DMS 273 treated with DMSO at 0.1 percent for 48 hours (cell line): ENCODE measurements at places on chromosomes 6 and 20.

DNA sequence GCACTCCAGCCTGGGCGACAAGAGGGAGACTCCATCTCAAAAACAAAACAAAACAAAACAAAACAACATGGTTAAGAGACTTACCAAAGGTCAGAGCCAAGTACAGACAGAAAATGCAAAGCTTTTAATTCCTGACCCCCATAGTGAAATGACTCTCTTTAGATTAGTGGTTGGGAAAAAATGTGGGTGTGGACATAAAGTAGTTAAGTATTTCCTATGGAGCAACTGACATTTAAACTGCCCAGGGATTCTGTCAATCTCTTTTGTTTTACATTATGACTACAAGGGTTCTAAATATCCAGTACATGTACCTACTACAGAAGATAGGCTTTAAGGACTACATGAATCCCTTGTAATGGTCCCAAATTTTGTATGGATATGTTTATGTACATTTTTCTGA is 75.1 kb downstream of the IRAK1BP1 start:
- DNase-seq: no peak

GRCh38 chr6:5442916-5443315 is 181.6 kb downstream of the FARS2 start:
- DNase-seq: no peak

DNA sequence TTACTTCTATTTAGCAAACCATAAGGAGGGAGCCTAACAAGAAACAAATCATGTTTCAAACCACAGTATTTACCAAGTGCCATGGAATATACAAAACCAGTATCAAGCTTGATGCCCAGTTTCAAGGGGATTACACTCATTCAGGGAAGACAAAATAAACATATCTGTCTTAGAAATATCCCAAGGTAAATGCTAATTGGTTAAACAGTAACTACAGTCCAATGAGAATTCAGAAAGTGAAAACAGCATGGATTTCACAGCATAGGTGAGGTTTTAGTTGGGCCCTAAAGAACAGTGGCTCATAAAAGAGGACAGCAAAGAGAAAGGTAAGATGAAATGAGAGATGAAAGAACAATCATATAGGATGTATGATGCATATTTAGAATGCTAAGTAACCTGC is 110.3 kb downstream of the CHD6 start:
- no peak for DNase-seq

DNA sequence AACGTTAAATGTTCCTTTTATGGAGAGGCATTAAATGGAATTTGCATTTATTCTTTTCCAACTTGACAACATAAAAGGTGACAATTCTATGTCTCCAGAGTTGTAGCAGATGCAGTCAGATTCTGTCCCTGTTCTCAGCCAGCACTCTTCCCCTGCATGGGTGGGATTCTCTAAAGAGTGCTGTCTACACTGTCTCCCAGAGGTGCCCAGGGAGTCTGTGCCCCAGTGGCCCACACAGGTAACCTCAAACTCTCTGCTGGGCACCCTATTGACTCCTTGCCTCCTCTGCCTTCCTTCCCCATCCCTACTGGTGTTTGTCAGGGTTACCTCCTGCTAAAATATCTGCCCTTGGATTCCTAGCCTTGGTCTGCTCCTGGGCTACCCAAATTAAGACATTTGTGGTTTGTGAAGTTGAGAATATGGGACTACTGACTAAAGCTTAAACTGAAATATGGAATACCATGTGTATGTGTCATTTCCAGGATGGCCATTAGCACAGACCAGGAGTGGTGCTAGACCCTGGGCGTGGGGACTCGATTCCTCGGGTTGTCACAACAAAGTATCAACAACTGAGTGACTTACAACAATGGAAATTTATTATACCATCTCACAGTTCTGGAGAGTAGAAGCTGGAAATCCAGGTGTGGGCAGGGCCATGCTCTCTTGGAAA is 284.7 kb downstream of the CDH26 start:
- DNase-seq: no peak

GRCh38 chr6:34381081-34381480 is 11.4 kb downstream of the NUDT3 start:
- DNase-seq: no peak

- no peak for DNase-seq
These were observed 2.1 kb upstream of the ZBTB12 start for GRCh38 chr6:31903957-31904356.

GRCh38 chr20:14234666-14235295 is 102.6 kb downstream of the FLRT3 start:
- no peak for DNase-seq

GRCh38 chr6:131937226-131937625 is 13.9 kb downstream of the CCN2 start:
- no peak for DNase-seq

DNA sequence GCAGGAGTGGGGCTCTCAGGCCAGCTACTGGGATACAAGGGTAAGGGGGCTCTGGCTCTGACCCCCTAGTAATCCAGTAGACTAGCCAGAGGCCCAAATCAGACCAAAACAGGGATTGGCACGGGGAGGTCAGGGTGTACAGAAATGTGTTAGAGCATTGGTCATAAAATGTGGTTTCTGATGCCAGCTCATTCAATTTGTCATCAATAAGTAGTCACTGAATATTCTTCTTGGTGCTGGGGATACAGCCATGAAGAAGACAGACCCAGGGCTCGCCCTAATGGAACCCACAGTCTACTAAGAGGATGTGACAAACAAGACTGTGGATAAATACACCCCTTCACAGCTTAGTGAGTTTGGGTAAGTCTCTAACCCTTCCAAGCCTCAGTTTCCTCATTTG is 11.1 kb downstream of the MAP1LC3A start:
- no peak for DNase-seq

GRCh38 chr6:73731285-73731684 is 35.3 kb downstream of the CD109 start:
- DNase-seq: no peak

DNA sequence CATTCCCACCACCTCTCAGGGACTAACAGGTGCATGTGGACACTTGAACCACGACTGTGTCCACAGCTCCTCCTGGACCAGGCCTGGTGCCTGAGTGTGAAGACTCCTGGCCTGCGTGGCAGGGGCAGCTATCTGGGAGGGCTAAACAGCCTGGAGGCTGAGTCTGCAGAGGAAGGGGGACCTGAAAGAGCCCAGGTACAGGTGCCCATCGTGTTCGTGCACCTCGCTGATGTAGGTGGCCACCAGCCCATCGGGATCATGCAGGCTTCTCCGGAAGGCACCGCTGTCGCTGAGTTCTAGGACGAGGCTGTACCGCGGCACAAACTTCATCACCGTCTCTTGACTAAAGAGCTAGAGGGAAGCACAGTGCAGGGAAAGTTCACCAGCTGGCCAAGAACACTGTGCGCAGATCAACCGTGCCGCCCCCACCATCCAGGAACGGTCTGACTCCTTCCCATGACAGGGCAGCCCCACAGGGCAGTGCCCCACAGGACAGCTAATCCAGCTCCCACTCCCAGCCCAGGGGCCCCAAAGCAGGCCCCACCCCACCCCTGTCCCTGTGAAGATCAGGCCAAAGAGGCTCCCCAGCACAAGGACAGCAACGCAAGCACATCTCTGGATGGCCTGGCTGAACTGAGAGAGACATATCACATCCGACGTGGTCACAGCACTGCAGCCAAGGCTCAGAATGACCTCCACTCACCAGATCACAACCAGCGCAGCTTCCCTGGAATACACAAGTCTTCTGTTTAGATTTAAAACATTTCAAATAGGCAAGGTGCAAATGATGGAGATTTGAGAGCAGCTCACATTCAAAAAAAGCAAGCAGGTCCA is 14.8 kb downstream of the CST7 start:
- no peak for DNase-seq

DNA sequence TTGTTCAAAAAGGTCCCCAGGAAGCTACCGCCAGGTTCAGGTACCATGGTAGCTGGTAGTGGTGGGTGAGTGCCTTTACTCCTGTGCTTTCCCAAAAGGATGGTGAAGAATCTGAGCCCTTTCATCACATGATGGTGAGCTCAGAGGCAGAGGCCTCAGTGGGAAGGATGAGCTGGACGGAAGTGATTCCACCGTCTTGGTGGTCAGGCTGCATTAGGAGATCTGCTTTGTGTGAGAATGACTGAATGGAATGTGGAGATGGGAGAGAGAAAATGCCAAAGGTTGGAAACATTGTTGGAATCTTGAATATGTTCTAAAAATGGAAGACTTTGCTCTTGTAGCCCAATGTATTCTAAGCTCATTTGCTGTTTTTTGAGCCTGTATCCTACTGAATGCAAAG is 108.1 kb upstream of the SCP2D1 start:
- DNase-seq: no peak

GRCh38 chr6:94269256-94269655 is 849.9 kb upstream of the EPHA7 start:
- no peak for DNase-seq

DNA sequence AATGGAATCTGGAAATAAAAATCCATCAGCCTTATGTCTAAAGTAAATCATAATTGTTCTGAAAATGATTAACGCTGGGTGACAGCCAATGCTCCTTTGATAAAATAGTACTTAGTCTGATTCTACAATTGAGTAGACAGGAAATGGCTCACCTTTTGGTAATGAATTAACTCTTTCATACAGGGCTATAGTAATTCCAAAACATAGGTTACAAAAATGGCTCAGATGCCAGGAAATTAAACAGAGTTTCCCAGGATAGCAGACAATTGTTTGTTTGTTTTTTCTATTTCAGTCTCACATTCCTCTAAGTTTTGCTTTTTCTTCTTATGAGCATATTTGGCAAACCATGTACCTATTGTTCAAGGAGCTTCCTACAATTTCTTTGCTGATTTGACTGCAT is 257.2 kb upstream of the EPHA7 start:
- no peak for DNase-seq

- DNase-seq: no peak
These were observed 5.5 kb downstream of the ZNF334 start for GRCh38 chr20:46507760-46508407.

DNA sequence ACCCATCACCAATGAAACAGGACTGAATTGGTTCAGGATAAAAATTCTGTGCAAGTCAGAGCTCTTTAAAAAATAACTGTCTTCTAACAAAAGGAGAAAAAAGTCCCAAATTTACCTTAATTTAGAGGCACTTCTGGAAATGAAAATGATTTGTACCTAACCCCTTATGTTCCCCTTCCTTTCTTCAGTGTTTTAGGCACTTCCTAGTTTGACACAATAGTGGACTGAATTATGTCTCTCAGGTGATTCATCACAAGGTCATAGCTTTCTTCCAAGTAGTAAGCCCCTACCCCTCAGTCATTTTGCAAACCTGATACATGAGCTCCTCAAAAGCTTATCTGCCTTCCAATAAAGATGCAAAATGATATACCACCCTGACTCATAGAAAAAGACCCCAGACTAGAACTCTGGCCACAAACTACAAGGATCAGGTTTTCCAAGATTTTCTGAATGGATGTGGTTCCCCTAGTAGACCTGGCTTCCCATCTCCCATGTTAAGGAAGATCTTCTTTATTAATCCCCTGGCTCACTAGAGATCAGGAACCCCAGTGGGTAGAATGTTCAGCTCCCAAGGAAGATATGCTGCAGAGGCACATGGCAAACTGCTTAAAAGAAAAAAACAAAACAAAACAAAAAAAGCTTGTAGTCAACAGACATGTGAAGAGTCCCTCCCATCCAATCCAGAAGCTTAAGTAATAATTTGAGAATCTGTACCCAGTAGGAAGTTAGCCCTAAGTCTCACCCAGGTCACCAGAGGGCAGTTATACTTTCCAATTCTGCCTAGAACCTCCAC is 3.6 kb downstream of the PPP1R10 start:
- DNase-seq: no peak

- peak; percentile 14 for DNase-seq
These were observed 274.9 kb downstream of the HAO1 start for GRCh38 chr20:7665376-7665775.

DNA sequence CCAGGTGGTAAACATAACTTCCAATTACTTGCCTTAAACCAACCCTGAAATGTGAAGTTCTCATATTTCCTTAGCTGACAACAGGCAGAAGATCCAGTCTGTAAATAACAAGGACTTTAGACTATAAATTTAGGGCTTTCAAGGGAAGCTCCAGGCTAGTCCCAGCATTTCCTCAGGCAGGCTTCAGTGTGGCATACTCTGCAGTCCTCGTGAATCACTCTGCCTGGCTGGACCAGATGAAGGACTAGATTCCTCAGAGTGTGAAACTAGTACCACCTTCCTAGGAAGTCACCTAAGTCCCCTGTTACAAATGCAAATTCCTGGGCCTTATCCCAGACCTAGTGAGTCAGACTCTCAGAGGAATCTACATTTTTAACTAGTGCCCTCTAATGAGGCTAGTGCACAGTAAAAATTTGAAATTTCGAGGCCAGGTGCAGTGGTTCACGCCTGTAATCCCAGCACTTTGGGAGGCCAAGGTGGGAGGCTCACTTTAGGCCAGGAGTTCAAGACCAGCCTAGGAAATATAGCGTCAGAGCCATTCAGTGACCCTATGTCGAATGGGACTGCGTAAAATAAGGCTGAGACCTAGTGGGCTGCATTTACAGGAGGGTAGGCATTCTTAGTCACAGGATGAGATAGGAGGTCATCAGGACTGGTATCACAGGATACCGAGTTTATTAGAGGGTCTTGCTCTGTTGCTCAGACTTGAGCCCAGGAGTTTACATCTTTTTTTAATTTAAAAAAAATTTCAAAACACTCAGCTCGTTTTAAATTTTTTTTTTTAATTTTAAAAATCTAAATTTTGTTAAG is 279.6 kb upstream of the JARID2 start:
- no peak for DNase-seq

- DNase-seq: no peak
These were observed 35.2 kb upstream of the IYD start for GRCh38 chr6:150333585-150333941.

- peak; percentile 44 for DNase-seq
These were observed 163.2 kb downstream of the SYNDIG1 start for GRCh38 chr20:24632581-24632980.

DNA sequence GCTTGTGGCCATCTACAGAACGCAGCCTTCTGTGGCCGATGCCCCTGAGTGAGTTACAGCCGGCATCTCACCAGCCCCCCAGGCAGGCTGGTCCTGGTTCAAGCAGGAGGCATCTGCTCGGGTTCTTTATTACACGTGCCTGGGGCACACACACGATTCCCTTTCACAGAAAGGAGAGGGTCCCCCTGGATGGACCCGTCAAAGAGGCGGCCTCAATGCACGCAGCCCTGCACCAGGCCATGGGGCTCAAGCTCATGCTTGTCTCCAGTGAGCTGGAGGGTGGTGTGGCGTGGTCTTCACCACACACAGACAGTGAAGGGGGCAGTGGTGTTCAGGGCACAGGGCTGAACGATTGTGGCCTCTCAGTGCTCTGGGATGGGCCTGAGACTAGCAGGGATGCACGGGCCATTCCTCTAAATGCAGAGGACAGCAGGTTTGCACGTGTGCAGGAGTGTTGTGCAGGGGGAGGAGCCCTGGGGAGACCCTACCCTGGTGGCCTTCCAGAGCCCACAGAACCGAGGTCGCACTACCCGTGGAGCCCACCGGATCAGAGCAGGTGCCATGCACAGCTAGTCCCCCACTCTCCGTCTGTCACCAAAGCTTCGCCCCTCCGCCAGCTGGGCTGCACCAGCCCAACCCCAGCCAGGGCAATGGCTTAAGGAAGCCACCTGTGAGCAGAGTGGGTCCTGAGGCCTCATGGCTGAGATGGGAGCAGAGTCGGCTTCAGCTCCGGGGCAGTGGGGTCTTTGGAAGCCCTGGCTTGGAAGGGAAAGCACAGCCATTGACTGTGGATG is 23.1 kb downstream of the FRMD1 start:
- DNase-seq: no peak

- DNase-seq: no peak
These were observed 313.7 kb downstream of the FOXC1 start for GRCh38 chr6:1923449-1923848.
